ENCODE measurements at places on chromosomes 2 and 18.

- no peak for DNase-seq
Observed at GRCh38 chr18:75529394-75529793, 101.9 kb upstream of the SMIM21 start.

GRCh38 chr2:103151046-103151445 lies 389.2 kb downstream of the TMEM182 start:
- DNase-seq = no peak

GRCh38 chr2:64056021-64056420 lies 36.8 kb upstream of the VPS54 start:
- no peak for DNase-seq

GRCh38 chr18:10032331-10033015 lies 118.7 kb downstream of the VAPA start:
- DNase-seq = peak; percentile 55

DNA sequence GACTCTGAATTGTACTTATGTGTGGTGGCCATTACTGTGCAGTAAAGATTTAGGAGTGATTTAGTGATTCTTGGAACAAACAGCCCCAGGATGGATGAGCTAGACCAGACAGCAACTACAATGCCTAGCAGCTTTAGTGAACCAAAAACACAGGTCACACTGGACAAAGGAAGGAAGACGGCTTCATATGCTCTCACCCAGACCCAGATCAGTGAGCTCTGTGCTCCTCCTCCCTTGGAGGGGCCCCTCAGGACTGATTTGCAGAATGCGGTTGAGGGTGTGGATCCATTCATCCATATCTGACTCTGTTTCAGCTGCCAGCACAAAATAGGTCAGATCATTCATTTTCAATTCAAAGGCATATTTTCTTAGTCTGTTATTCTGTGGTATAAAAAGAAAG lies 159.7 kb upstream of the CCDC195 start:
- no peak for DNase-seq

- no peak for DNase-seq
Observed at GRCh38 chr2:240050278-240050677, 3.0 kb downstream of the OR6B3 start.

- DNase-seq = no peak
Observed at GRCh38 chr2:65931056-65931455, 498.7 kb upstream of the SPRED2 start.

GRCh38 chr2:120772261-120772660 lies 36.6 kb downstream of the GLI2 start:
- no peak for DNase-seq

DNA sequence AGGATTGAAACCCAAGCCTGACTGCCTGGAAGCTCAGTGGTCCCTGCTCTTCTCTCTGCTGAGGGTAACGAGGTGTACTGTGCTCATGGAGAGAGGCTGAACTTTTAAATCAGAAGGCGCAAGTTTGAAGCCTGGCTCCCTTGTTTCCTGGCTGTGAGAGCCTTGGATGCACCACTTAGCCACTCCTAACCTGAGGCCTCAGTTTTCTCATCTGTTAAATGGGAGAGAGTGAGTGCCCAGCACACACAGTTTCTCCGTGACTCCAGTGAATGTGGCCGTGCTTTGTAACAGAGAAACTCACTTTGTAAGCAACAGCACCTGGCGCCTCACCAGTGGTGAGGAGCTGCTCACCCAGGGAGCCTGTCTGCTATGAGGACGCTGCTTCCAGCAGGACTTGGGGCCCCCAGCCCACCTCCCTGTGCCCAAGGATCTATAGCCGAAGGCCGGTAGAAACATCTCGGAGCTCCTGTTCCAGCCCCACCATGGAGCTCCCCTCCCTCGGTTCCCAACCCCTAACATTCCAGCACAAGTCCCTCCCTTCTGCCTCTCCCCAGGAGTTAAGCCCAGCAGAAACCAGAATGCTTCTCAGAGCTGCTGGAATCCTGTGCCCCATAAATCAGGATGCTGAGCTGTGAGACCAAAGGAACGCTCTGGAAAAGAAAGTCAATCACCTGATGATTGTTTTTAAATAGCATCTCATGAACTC lies 20.3 kb upstream of the KCNK3 start:
- DNase-seq = no peak

- no peak for DNase-seq
Observed at GRCh38 chr2:233457356-233457755, 103.1 kb downstream of the DGKD start.

- no peak for DNase-seq
Observed at GRCh38 chr2:70258532-70258875, 567 bp downstream of the PCYOX1 start.

DNA sequence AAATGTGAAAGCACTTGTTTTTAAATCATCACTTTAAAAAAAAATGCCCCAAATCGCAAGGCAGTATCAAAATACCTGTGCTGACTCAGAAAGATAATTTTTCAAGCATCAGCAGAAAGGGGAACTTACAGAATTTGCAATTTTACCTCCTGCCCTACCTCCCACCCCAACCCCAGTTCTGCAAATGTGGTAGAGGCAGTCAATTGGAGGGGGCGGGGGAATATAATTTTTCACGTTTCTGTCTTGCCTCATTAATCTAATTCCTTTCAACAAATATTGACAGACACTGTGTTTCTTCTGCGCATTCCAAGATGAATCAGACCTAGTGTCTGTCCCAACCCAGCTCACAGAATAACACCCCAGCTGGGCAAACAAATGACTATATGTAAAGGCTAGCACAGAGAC lies 76.8 kb downstream of the ALPK2 start:
- no peak for DNase-seq

GRCh38 chr2:107132070-107132469 lies 246.1 kb upstream of the ST6GAL2 start:
- DNase-seq = no peak

Measured in KG1 (cell line).